ENCODE measurements at places on chromosomes 12 and 14. TPM values are rescaled to one million over a fixed set of nuclear protein-coding genes. Genes with fewer than 3 reads are reported as not detected.

The C12orf50 gene
- polyA plus RNA-seq, result 0.57 TPM

The FZD10 gene
- 3.2 TPM for polyA plus RNA-seq

The KRT77 gene
- not detected for polyA plus RNA-seq

The NKX2-1 gene
- not detected for polyA plus RNA-seq

The RPS6KL1 gene
- polyA plus RNA-seq, result 0.91 TPM

The TAS2R50 gene
- 0.18 TPM for polyA plus RNA-seq

The PROX2 gene
- 4.3 TPM for polyA plus RNA-seq

The KCNMB4 gene
- polyA plus RNA-seq, result 25.3 TPM

Measured in left kidney (tissue), 8 donors.